ENCODE measurements at places on chromosomes 6 and 20.

DNA sequence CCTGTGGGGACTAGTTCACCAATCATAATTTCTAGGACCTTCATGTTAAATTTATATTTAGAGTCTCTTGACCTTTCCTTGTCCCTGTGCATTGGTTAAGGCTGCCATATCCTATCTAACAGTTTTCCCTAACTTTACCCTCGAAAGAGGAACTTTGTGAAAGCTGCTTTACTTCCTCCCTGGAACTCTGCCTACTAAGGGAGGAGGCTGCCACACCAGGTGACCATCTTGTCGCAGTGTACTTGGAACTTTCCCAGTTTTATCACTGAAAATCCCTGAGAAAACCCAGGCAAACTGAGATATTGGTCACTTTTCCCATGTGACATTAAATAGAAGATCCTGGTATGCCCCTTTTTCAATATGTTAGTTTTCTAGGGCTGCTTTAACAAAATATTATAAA, 317.6 kb upstream of the TSHZ2 start:
- DNase-seq = no peak

- no peak for DNase-seq
Observed at GRCh38 chr20:37504404-37505096, 16.5 kb upstream of the NNAT start.

DNA sequence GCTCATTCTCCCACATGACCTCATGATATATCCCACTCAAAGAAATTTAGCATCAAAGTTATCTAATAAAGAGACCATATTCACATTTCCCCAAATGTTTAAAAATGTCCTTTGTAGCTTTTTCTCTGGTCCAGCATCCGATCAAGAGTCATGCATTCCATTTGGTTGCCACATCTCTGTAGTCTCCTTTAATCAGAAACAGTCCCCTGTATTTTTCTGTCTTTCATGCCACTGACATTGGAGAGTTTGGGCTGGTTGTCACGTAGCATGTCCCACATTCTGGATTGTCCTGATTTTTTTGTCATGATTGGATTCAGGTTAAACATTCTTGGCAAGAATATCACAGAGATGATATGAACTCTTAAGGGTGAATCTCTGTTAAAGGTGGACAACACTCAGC, 55.7 kb downstream of the SNX5 start:
- DNase-seq = no peak

DNA sequence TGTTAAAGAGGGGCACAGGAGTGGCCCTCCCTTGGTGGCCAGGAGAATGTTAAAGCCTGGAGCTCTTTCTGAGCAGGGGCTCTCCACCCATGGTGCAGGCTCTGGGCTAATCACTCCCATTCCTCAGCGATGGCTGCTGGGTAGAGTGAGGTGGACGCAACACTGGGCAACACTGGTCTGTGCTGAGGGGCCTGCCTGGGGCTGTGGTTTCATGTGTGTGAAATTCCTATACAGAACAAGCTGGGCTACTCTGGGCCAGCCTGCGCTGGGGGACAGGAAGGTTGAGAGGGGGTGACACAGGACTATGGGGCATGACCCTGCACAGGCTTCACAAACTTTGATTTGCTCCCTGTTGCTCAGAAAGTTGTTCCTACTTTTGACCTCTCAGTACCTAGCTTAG, 392.6 kb downstream of the ZFAND3 start:
- peak; percentile 65 for DNase-seq

DNA sequence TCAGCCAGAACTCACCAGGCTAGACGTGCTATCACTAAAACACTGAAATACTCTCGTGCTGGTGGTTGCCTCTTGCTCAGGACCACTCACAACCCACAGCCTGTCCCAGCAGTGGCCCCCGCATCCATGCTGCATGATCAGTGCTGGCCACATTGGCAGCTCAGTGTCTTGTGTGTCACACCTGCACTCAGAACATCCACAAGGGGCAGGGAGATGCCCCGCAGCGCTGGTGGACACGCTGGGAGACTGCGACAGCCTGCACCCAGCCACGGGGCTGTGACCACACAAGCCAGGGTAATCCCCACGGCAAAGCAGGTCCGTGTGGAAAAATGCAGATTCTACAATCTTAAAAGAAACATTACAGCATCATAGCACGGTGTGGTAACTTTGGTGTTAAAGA, 23.9 kb upstream of the APMAP start:
- no peak for DNase-seq

- no peak for DNase-seq
Observed at GRCh38 chr20:45345104-45345936, 2.9 kb downstream of the SDC4 start.

GRCh38 chr6:134247231-134247833, 70.6 kb downstream of the SGK1 start:
- no peak for DNase-seq

- no peak for DNase-seq
Observed at GRCh38 chr6:39824030-39824926, 32.1 kb downstream of the DAAM2 start.

- peak; percentile 84 for DNase-seq
Observed at GRCh38 chr6:170019818-170020583, 268.6 kb downstream of the ERMARD start.

DNA sequence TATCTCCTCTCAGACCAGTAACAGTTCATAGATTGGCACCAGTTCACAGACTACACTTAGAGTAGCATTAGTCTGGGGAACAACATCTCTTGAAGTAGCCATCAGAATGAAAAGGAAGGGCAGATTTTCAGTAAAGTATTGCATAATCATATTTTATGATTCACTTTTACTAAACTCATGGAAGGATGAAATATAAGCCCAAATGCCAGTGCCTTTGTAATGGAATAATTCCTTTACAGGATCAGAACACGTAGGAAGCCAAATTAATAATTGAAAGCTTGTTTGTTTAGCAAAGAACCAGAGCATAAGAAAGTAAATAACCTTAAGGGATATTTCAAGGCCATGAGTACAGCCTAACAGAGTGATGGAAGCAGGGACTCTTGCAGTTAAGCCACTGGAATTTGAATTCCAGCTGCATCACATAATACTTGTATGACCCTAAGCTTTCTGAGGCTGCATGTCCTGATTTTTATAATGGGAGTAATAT, 11.4 kb upstream of the LOC128125822 start:
- no peak for DNase-seq

GRCh38 chr20:61371501-61372136, 119.6 kb downstream of the CDH4 start:
- DNase-seq = no peak

- DNase-seq = no peak
Observed at GRCh38 chr6:147733686-147734085, 225.2 kb downstream of the SAMD5 start.

DNA sequence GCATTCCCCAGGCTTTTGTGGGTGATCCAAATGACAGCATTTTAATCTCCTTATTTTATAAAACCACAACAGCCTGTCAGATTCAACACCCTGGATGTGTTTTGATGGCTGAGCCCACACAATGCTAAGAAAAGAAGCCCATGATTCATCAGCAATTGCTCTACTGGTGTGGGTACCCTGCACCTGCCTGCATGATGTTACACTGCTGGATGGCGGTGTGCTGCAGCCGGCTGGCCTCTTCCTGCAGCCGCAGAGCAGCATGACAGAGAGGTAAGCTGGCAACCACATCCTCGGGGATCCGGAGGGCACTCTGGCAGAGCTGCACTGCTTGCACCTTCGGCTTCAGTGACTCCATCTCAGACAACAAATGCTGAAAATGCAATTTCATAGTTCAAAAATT, 327.5 kb downstream of the SYNE1 start:
- DNase-seq = no peak

DNA sequence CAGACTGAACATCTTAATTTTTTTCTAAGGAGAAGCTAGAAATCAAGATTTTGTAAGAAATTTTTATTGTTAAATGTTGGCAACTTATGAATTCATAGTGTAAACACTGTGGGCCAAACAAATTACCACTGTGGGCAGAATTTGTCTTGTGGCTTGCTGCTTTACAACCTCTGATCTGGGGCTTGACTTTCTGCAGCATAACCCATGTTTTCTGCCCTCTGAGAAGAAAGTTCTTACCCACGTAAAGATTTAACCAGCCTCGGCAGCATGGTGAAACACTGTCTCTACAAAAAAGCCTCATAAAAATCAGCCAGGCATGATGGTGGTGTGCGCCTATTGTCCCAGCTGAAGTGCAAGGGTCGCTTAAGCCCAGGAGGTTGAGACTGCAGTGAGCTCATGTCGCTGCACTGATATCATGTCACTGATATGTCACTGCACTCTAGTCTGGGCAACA, 12.9 kb downstream of the ITCH start:
- no peak for DNase-seq

DNA sequence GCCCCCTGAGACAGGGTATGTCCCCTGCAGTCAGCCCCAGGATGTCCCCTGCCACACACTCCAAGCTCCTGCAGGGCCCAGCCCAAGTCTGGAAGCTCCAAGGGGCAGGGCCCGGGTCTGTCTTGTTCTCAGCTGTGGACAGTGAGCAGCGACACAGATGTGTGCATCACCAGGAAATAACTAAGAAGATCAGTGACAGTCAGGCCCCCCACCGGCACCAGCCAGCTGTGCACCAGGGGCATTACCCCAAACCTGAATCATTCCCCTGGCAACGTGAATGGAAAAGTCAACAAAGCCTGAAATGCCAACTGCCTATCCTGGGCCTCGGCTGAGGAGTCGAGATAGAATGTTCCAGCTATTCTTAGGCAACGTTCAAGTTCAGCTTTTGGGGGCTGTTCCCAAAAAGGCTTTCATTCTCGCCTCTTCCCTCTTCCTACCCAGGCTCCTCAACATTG, 105.0 kb downstream of the PREX1 start:
- DNase-seq = no peak

DNA sequence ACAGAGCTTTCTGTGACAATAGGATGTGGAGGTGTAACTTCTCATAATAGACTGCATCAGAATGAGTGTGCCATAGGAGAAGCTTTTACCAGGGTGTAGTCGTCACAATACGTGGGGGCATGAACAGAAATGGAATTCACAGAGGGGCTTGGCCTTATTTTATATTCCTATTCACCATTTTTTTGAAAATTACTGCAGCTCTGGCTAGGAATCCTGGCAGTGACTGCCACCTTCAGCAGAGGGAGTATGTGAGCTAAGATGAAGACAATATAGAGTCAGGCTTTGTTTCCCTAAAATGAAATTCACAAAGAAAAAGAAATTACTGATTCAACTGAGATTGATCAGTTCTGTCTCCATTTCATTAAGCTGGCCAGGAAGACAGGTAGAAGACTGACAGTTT, 13.9 kb downstream of the TOMM6 start:
- DNase-seq = no peak

- DNase-seq = no peak
Observed at GRCh38 chr6:139240161-139241010, 51.4 kb downstream of the TXLNB start.

DNA sequence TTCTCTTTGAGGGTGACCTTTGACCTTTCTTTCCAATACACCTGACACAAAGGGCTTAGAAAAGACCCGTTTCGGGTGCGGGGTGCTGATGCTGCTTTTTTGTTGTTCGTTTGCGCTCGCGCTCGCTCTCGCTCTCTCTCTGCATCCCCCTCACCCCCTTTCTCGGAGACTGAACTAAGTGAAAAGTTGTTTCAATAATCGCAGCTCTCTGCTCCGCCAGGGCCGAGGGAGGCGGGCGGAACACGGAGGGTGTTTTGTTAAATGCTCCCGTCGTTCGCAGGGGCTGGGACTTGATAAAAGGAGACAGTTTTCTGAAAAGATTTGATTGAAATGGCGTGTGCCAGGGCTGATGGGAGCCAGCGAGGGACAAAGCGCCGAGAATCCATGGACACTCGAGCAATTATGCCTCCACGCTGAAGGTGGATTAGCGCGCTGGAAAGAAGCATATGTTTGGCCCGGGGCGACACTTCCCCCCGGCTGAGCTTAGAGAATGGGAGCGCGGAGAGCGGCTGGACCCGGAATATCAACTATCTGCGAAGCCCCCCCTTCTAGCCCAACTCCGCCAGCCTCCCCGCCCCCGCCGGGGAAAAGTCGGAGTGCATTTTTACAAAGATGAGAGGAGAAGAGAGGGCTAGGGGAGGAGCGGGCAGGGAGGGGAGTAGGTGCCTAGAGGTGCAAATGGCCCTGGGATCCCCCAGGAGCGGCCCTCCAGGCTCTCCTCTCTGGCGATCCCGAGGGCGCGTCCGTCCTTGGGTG, 25.0 kb downstream of the TFAP2A start:
- no peak for DNase-seq

DNA sequence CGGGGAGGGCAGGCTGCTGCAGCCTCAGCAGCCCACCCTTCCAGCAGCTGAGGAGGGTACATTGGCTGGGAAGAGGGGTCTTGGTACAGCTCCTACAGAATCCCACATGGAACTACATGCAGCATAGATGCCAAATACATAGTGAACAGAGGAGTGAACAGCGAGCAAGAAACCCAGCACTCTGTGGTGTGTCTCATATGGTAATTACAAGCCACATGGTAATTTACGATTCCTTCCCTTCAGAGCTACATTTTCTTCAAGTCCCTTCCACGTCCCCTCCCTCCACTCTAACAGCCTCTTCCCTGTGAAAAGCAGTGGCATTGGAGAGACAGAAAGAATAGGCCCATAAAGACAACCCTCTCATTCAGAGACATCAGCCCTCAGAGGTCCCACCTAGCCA, 167.7 kb downstream of the SYNDIG1 start:
- no peak for DNase-seq

- no peak for DNase-seq
Observed at GRCh38 chr6:56637640-56638039, 5.0 kb downstream of the DST start.

DNA sequence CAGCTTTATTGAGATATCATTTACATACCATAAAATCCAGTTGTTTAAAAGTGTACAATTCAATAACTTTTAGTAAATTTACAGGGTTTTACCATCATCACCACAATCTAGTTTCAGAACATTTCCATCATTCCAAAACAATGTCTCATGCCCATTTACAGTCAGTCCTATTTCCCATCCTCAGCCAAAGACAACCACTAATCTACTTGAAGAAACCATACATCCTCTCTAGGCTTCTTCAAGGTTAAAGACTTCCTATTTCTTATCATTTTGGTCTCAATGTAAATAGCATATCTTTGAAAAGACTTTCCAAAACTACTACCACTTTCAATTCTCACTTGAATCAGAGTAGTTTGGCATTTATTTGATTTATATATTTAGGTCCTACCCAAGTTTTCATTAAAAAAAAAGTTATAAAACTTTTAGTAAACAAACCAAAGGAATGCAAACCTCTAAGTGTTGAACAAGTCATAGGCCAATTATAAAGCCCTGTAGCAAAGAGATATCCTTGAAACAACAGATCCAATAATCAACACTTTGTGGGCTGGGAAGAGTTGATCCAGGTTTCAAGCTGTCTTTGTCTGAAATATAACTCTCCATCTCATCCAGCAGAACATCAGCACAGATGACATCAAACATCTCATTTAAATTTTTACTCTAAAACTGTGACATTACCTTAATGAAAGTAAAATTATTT, 211.3 kb upstream of the RUNX2 start:
- DNase-seq = no peak

DNA sequence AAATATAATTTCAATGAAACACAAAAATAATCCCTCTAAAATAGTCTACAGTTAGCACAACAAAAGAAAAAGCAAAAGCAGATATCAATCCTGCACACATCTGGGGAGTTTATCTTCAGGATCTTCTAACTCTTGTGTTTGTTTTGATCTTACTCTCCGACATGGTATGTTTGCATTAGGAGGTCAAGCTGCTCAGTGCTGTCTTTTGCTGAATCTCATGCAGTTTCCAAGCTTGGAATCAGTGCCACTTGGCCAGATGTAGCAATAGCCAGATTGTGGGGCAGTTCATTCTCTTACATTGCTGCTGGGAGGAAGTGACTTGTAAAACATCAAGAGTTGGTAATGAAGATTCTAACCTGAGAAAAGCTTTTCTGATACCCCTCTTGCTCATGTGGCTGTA, 29.5 kb downstream of the RIOK1 start:
- no peak for DNase-seq

- DNase-seq = no peak
Observed at GRCh38 chr20:62433658-62434497, 6.5 kb upstream of the RBBP8NL start.
